ENCODE measurements at places on chromosomes 12 and 14.

- DNase-seq, result no peak
These were observed 212.4 kb upstream of the C14orf180 start for GRCh38 chr14:104366931-104367865.

GRCh38 chr12:113459981-113460380, 11.7 kb downstream of the LHX5 start:
- DNase-seq, result no peak

GRCh38 chr12:53578783-53579182, 47.4 kb downstream of the ATF7 start:
- no peak for DNase-seq

GRCh38 chr12:120051535-120051934, 62.5 kb downstream of the BICDL1 start:
- no peak for DNase-seq

DNA sequence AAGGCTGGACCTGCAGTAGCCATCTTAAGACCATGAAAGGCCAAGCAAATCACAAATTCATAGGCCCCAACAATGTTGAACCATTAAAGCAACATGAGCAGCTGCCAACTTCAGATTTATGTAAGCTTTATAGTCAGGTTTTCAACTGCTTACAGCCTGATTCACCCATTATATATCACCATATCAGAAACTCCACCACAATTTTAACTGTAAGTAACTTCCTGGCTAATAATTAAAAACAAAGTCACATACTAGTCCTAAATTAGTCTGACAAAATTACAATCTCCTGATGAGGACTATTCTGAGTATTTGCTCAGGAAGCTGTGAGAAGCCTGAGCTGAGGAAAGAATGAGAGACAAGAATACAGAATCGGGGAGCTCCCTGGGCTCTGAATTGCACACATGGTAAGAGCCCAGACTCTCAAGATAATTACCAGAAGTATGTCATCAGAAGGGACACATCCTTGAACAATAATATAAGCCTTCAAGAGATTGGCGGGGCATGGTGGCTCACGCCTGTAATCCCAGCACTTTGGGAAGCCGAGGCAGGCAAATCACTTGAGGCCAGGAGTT, 55.1 kb downstream of the NUMB start:
- no peak for DNase-seq

DNA sequence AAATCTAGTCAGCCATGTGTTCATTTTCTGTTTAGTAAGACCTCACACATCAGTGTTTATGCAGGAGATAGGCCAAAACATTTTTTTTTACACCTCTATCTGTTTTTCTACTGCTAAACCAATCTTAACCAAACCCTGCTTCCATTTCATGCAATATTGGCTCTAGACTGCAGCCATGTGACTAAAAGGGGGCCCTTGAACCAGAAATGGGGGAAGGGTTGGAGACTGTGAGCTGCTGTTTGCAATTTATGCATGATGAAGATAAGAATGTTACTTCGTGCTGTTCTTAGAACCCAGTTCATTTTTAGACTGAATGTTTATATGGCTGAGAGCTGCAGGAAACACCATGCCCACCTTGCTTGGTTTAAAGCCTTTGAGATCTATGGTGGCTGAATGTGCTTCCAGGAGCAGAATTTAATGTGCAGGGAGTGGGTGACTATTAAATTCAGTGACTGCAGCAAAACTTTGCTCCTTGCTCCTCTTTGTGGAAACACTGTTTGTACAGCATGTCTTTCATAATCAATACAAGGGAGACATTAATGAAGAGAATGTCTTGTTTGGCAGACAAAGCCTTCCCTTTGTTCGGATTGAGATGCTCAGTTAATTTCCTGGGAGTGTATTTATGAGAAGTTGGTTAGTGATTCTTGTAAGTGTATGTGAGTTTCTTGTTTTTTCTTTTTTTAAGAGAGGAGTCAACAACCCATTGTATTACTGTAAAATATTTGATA, 53.6 kb downstream of the CHST11 start:
- DNase-seq, result no peak

DNA sequence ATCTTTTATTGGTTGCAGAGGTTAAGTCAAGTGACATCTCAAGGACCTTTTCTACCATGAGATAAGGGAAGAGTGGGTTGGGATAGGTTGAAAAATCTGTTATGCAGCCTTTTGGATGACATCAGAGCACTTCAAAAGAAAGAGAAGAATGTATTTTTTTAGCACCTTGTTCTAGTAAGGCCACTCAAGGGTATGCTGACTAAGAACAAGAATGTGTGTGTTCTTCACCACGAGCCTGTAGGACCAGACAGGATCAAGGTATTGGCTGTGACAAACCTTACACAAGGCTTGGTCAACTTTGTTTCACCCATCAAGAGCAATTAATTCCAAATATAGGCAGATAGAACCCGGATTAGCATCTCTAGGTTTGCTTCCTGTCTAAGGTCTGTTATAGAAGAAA, 142.5 kb downstream of the SAMD4A start:
- DNase-seq, result no peak

Measured in NCI-H2107 (cell line).